CD4-positive, alpha-beta T cell treated with Interleukin-12 subunit alpha and Interleukin-12 subunit beta, for 1 hour (primary cell): ENCODE measurements at places on chromosomes 16 and 17.

DNA sequence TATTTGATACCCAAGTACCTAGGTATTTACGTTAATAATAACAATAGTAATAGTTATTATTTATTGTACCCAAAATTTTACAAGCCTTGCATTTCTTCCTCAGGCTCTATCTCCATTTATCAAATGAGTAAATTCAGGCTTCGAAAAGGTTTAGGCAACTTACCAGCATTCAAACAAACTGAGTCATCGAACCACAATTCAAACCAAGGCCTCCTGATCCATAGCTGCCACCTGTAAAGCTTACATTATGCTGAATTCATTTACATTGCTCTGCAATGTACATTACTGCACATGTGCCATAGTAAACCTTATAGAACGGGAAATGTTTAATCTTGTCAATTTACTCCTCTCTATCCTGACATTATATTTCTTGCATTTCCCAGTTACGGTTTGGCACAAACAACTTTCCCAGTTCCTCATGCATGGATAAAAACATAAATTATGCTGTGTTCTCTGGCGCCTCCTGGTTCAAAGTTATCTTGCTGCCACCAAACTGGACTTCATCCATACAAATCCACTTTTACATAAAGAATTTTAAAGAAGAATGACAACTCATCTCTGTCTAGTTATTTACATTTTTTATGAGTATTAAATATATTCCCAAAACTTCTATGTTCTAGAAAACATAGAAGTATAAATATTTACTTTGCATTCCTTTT lies 360.6 kb upstream of the SOX9 start:
- DNase-seq: no peak

DNA sequence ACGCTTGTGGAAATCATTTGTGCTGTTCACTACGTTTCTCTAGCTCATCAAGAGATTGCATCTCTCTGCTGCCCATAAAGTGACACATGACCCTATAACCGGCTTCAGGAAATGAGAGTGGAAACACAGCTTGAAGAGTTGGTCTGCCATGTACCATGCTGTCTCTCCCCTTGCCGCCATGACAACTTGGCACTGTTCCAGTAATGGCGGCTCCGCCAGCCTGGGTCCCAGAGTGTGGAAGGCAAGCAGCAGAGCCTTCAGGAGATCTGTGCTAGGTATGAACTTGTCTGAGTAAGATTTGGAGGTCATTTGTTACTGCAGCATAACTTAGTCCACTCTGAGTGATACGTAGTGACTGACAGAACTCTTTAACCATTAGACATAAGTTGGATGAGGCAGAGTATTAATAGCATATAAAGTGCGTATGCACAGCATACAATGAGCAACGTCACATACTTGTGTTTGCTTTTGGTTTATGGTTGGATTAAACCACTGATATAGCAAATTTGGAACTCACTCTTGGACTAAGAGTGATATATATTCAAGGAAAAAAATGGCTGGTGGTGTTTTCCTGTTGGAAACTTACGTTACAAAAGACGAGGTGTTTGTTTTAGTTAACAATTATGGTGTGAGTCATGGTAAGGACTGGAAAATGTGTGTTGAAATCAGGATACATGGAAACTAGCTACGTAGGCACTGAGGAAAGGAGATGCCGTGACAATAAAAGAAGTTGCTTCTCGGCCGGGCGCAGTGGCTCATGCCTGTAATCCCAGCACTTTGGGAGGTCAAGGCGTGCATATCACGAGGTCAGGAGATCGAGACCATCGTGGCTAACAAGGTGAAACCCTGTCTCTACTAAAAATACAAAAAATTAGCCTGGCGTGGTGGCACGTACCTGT lies 24.4 kb upstream of the PMP22 start:
- DNase-seq: no peak

DNA sequence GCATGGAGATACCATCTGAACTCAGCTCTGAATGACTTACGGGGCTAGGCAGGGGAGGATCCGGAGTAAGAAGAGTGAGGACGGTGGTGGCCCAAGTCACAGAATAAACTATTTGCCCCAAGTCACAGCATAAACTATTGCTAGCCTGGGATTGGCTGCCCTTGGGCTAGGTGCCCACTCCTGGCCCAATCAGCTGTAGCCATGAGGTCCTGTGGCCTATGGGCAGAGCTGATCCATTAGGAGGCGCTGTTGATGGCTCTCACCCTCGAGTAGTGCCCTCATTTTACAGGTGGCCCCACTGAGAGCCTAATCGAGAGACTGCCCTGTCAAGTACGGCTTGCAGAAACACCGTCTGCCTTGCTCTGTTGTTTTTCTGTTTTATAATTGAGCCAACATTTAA lies 62.3 kb upstream of the ZNF423 start:
- DNase-seq: no peak

DNA sequence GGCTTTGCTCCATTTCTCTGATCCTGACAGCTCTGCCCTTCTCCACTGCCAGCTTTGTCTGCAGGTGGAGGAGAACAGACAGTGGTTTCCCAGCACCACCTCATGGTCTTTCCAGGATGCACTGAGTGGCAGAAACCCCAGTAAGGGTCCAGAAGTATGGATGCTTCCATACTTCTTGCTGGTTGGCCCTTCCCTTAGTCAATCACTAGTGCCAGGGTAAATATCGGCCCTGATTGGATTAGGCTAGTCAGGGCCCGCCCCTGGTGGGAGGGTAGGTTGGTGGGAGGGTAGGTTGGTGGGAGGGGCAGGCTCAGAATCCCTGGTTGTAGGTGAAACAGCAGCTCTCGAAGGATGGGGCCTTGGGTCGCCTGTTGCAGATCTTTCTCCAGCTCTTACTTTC lies 10.2 kb downstream of the RNF213 start:
- peak; percentile 43 for DNase-seq

DNA sequence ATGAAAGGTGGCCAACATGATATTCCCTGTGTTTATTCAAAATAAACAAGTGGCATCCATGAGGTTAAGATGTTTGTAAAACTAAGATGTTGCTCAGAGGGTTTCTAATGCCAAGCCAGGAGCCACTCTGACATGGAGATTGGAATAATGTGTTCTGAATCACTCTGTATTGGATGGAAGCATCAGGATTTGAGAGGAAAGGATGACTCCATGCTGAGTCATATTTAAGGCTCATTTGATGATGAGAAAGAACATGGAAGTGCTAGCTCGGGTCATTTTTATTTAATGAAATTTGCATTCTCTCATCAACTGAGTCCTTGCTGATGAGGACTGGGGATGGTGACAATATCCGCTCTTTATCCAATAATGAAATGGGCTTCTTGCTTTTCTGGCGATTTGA lies 6.2 kb downstream of the VAT1L start:
- no peak for DNase-seq

GRCh38 chr17:27990100-27990499 lies 52.4 kb upstream of the NLK start:
- no peak for DNase-seq

- DNase-seq: peak; percentile 40
Measured at GRCh38 chr16:88784074-88784855, 755 bp downstream of the PIEZO1 start.

DNA sequence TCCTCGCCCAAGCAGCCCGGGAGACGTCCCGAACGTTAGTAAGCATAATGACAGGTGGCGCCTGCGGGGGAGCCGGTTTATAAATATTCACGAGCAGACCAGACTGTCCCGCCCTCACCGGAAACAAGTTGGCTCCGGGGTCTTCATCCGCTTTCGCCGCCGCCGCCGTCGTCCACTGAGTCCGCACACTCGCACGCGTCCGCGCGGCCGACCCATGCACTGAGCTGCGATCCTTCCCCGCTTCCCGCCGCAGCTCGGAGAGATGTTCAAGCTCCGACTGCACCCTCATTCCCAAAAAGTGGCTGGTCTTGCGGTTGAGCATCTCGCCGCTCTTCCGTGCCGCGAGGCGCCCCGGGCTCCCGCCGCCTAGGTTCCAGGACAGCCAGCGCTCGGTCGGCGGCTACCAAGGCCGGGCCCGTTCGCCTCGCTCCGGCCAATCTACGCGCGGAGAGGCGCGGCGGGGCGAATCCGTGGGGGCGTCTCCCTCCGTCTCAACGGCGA lies 385 bp downstream of the CFAP119 start:
- peak; percentile 32 for DNase-seq

DNA sequence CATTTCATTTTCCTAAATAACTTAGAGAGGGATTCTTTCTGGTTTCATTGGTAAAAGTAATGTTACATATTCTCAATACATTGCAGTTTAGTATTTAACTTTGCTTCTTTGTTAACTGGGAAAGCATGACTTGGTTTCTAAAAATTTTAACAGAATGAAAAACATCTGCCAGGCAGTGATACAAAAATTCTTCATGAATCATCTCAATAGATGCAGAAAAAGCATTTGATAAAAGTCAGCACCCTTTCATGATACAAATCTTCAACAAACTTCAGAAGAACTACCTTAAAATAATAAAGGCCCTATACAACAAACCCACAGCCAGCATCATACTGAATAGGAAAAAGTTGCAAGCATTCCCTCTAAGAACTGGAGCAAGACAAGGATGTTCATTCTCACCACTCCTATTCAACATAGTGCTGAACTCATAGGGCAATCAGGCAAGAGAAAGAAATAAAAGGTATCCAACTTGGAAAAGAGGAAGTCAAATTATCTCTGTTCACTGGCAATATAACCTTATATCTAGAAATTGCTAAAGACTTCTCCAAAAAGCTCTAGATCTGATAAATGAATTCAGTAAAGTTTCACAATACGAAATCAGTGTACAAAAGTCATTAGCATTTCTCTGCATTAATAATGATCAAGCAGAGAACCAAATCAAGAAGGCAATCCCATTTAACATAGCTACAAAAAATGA lies 50.4 kb downstream of the SLFN5 start:
- no peak for DNase-seq

DNA sequence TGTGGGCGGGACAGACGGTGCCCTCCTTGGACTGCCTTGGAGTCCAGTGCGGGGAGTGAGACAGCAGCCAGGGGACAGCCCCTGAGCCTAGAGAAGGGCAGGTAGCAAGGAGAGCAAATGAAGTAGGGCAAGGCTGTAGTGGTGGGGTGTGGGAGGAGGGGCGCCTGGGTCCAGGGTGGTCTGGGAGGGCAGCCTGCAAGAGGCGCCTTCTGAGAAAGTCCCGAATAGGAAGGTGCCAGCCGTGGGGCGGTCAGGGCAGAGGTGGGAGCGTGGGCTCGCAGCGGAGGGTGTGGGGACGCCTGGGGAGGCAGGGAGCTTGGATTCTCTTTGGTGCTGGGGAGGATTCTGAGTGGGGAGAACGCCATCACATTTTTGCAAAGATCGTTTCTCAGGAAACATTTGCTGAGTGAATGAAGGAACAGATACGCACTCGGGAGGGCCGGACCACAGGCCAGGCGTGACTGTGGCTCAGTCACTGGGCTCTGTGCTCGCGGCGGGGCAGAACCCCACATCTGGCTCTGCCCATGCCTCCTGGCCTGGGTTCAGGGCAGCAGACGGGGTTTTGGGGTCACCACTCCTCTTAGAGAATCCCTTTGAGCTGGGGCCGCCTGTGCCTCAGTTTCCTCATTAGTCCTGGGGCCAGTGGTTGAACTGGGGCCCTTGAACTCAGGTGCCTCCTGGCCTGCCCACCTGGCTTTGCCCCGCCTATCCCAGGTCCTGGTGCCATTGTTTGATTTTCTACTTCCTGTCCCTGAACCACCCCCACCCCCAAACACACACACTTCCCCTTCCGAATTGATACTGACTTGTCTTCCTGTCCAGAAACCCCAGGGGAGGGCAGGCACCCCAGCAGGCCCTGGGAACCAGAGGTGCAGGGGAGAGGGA lies 4.2 kb downstream of the SNN start:
- peak; percentile 51 for DNase-seq

GRCh38 chr17:59746849-59747445 lies 39.5 kb downstream of the VMP1 start:
- DNase-seq: peak; percentile 58

DNA sequence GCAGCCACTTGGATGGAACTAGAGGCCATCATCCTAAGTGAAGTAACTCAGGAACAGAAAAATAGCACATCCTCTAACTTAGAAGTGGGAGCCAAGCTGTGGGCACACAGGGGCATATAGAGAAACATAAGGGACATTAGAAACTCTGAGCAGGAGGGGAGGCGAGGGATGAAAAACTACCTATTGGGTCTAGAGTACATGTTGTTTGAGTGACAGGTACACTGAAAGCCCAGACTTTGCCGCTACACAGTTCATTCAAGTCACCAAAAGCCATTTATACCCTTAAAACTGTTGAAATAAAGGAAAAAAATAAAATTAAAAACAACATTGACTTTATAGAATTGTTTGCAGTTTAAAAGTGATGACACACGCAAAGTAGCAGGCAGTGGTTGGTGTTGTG lies 236.6 kb downstream of the SNX29 start:
- no peak for DNase-seq

DNA sequence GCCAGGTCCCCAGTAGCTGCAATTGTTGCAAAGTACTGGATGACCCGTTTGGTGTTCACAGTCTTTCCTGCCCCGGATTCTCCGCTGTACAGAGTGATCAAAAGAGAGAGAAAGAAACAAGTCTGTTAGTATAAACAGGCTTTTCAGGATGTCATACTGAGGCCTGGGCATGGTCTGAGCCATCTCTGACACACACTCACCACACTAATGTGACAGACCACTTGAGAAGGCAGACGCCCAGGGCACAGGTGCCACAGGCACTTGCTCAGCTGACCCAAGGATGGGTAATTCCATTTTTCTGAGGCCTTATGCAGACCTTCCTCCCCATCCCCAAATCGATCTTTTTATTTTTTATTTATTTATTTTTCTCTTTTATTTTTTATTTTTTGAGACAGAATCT lies 7.5 kb downstream of the MYH3 start:
- no peak for DNase-seq

DNA sequence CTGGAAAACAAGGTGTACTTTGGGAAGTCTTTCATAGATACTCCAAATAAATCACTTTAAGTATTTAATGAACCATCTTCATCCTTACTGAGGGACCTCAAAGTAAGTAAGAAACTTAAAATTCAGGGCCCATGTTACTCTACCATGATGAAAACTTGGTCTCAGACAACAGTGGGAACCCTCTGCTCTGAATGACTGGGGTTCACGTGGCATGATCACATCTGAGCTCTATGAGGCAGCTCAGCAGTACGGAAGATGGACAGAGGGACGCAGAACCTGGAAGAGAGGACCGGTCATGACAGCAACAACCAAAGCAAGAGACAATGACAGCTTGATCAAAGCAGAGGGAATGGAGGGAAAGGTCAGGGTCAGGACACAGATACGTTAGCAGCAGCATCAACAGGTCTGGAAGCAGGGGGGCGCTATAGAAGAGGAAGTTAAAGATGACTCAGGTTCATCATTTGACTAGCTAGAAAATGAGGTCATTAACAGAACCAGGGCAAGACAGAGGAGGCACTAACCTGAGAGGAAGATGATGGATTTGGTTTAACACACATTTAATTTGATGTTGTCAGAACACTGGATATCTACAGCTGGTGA lies 9.5 kb downstream of the XPO6 start:
- DNase-seq: peak; percentile 40

DNA sequence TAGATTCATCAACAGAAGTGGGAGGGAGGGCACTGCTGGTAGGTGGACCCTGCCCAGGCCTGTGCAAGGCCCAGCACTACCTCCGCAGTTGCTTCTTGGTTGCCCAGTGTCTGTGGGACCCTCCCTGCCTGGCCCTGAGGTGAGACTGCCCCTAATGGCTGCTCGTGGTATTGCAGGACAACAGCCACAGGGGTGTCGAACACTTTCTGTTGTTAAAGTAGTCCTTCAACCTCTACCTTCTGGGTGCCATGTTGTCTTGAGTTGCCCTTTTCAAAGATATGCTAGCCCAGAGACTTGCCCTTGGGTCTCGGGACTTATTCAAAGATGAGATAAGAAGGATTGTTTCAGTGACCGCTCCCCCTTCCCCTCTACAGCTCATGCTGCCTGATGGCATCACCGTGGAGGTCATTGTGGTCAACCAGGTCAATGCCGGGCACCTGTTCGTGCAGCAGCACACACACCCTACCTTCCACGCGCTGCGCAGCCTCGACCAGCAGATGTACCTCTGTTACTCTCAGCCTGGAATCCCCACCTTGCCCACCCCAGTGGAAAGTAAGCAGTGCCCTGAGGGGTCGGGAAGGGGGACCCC lies 29.1 kb downstream of the AKAP1 start:
- DNase-seq: peak; percentile 67
